ENCODE measurements at places on chromosomes 16 and 17. TPM values are rescaled to one million over a fixed set of nuclear protein-coding genes. Genes with fewer than 3 reads are reported as not detected.

The ABI3 gene
- polyA plus RNA-seq = 4.1 TPM

The PRSS27 gene
- 1.9 TPM for polyA plus RNA-seq

The ERCC4 gene
- 15.3 TPM for polyA plus RNA-seq

The GPR142 gene
- not detected for polyA plus RNA-seq

The ATP1B2 gene
- 19.6 TPM for polyA plus RNA-seq

The P2RX1 gene
- polyA plus RNA-seq = 0.56 TPM

The OTOA gene
- polyA plus RNA-seq = 0.18 TPM

The TTYH2 gene
- 14.8 TPM for polyA plus RNA-seq

The CDRT15 gene
- polyA plus RNA-seq = 0.76 TPM

The KRTAP2-3 gene
- not detected for polyA plus RNA-seq

The KRTAP9-4 gene
- polyA plus RNA-seq = not detected

All from left renal pelvis (tissue), 4 donors.